ENCODE measurements at places on chromosomes 12 and 14. TPM values are rescaled to one million over a fixed set of nuclear protein-coding genes. Genes with fewer than 3 reads are reported as not detected.
A peak's percentile ranks its signal among the peaks of the same experiment; 100 is the strongest.

The GLIPR1L2 gene
- 0.50 TPM for total RNA-seq

GRCh38 chr12:95143621-95144205, 70.3 kb upstream of the NR2C1 start:
- H3K36me3 ChIP-seq: no peaks in the 10 kb centered on the region
- DNase-seq: no peak
- H3K27ac ChIP-seq: no peak overlapping the region

GRCh38 chr12:116672842-116673516, 64.9 kb downstream of the SPRING1 start:
- H3K36me3 ChIP-seq: no peaks in the 10 kb centered on the region
- H3K27ac ChIP-seq: peak overlapping the region; percentile 74
- peak overlapping the region; percentile 75 for H3K4me3 ChIP-seq

The DEGS2 gene
- total RNA-seq: 1.8 TPM

GRCh38 chr12:100539202-100539601, 34.3 kb upstream of the GAS2L3 start:
- no peak overlapping the region for H3K27ac ChIP-seq
- peak; percentile 1 for DNase-seq
- no peaks in the 10 kb centered on the region for H3K36me3 ChIP-seq
- H3K27me3 ChIP-seq: no peaks in the 10 kb centered on the region
- H3K4me3 ChIP-seq: no peak overlapping the region

DNA sequence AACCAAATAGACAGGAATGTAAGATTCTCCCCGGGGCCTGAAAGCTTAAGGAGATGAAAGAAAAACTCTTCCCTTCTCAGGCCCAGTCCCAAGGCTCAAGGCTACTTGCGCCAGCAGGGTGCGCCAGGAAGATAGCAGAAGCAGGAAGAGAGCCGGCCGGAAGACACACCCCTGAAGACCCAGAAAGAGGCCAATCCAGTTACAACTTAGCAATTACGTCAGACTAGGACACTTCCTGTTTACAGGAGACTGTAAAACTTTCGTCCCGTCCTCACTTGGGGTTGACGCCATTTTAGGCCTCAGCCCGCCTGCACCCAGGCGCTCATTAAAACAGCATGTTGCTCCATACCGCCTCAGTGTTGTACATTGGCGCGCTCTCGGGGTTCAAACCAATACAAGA, 9.4 kb downstream of the COX16 start:
- H3K4me1 ChIP-seq: peaks cover 9% of the 10 kb centered on the region
- H3K27me3 ChIP-seq: no peaks in the 10 kb centered on the region
- peaks cover 5% of the 10 kb centered on the region for H3K36me3 ChIP-seq
- H3K4me3 ChIP-seq: no peak overlapping the region
- no peak for DNase-seq

DNA sequence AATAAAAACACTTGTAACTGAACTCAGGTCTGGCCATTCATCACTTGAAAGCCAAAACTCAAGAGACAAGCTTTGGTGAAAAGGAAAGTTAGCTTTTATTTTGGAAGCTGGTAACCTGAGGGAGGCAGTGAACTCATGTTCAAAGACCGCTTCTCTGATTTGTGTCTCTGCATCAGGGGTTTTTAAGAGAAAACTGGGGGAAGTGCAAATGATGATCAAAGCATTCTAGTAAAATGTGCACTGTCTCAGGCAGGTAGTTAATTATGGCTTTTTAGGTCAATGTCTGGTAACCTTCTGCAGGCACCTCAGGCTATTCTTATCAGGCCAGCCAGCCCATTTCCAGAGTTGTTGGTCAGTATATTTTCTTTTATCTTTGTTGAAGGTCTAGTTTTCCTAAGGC, 162.2 kb downstream of the SYT10 start:
- no peak overlapping the region for H3K27ac ChIP-seq
- H3K27me3 ChIP-seq: no peaks in the 10 kb centered on the region
- H3K4me3 ChIP-seq: no peak overlapping the region
- H3K36me3 ChIP-seq: peaks cover 1% of the 10 kb centered on the region
- no peak for DNase-seq

GRCh38 chr14:36214476-36215216, 38.1 kb upstream of the PTCSC3 start:
- H3K27me3 ChIP-seq: peaks cover 20% of the 10 kb centered on the region
- H3K4me3 ChIP-seq: no peak overlapping the region
- DNase-seq: no peak
- no peaks in the 10 kb centered on the region for H3K36me3 ChIP-seq
- H3K27ac ChIP-seq: no peak overlapping the region

- no peak overlapping the region for H3K27ac ChIP-seq
- H3K4me3 ChIP-seq: no peak overlapping the region
- H3K4me1 ChIP-seq: peaks cover 18% of the 10 kb centered on the region
- peaks cover 14% of the 10 kb centered on the region for H3K27me3 ChIP-seq
Measured at GRCh38 chr14:64654246-64654900, 49.9 kb upstream of the PLEKHG3 start.

The KMT2D gene
- 84.2 TPM for total RNA-seq

The ASB2 gene
- total RNA-seq: 43.3 TPM

- no peak for DNase-seq
- no peak overlapping the region for H3K27ac ChIP-seq
- peaks cover 12% of the 10 kb centered on the region for H3K36me3 ChIP-seq
- H3K4me3 ChIP-seq: no peak overlapping the region
Measured at GRCh38 chr14:24103451-24103850, 9.3 kb downstream of the PCK2 start.

DNA sequence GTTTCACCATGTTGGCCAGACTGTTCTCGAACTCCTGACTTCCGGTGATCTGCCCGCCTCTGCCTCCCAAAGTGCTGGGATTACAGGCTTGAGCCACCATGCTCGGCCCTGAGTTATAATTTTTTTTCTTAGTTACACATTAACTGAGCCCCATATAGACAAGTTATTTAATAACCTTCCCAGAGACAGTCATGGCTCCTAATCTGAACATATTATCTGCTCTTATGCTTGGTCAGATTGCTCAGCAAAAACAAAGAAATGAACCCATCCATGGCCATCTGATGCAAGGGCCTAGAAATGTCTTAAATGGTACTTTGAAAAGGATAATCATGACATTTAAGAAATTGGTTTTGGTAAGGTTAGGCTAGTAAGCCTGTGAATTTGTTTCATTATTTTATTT, 13.0 kb downstream of the SAMD15 start:
- peaks cover 1% of the 10 kb centered on the region for H3K36me3 ChIP-seq
- H3K4me3 ChIP-seq: no peak overlapping the region
- no peak overlapping the region for H3K27ac ChIP-seq
- no peak for DNase-seq
- H3K4me1 ChIP-seq: no peaks in the 10 kb centered on the region

The MTA1 gene
- total RNA-seq: 140 TPM

DNA sequence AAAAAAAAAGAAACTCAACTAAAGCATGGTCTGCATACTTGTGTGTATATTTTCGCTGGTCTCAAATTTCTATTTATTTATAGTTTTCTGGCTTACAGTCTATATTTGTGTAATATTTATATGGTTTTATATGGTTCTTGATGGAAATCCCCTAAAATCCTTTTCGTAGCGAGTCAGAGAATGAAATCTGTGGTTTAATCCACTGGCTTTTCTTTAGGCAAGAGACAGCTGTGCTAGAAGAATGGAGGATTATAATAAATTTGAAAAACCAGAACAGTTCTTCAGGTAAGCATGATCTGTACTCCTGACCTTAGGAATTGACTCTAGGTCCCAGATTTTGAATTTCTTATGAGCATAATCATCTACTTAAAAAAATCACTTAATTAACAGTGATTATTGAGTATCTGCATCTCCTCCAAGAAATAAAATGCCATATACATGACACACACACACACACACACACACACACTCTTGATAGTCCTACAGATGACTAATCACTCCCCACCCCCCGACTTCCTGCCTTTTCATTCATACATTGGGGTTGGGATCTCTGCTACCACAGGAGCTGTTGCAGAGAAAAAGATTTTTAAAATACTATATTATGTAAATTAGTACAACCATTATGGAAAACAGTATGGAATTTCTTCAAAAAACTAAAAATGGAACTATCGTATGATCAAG, 113.4 kb downstream of the CRADD start:
- no peak overlapping the region for H3K4me3 ChIP-seq
- H3K27ac ChIP-seq: no peak overlapping the region
- peaks cover 36% of the 10 kb centered on the region for H3K4me1 ChIP-seq
- no peaks in the 10 kb centered on the region for H3K27me3 ChIP-seq
- DNase-seq: peak; percentile 21
- peaks cover 11% of the 10 kb centered on the region for H3K36me3 ChIP-seq

DNA sequence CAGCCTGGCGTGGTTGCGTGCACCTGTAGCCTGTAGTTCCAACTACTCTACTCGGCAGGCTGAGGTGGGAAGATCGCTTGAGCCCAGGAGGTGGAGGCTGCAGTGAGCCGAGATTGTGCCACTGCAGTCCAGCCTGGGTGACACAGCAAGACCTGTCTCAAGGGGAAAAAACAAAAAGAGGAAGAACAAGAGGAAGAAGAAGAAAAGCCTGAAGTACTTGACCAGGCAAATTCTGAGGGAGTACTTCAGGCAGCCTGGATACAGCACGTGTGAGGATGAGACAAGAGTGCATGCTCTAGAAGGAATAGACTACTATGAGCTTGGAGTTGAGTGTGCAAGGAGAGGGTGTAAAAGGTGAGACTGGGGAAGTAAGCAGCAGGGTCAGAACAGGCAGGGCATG, 1.8 kb downstream of the GDF3 start:
- H3K4me1 ChIP-seq: no peaks in the 10 kb centered on the region
- peaks cover 17% of the 10 kb centered on the region for H3K27me3 ChIP-seq
- no peak overlapping the region for H3K4me3 ChIP-seq
- no peaks in the 10 kb centered on the region for H3K36me3 ChIP-seq
- DNase-seq: no peak

GRCh38 chr12:54624315-54625279, 10.1 kb downstream of the LACRT start:
- no peak overlapping the region for H3K27ac ChIP-seq
- H3K27me3 ChIP-seq: peaks cover 58% of the 10 kb centered on the region
- no peak overlapping the region for H3K4me3 ChIP-seq
- DNase-seq: no peak
- no peaks in the 10 kb centered on the region for H3K4me1 ChIP-seq
- peaks cover 8% of the 10 kb centered on the region for H3K36me3 ChIP-seq

GRCh38 chr12:77841521-77841920, 10.8 kb downstream of the NAV3 start:
- H3K36me3 ChIP-seq: no peaks in the 10 kb centered on the region
- H3K4me3 ChIP-seq: no peak overlapping the region
- H3K4me1 ChIP-seq: no peaks in the 10 kb centered on the region
- no peak for DNase-seq
- no peak overlapping the region for H3K27ac ChIP-seq
- H3K27me3 ChIP-seq: no peaks in the 10 kb centered on the region

DNA sequence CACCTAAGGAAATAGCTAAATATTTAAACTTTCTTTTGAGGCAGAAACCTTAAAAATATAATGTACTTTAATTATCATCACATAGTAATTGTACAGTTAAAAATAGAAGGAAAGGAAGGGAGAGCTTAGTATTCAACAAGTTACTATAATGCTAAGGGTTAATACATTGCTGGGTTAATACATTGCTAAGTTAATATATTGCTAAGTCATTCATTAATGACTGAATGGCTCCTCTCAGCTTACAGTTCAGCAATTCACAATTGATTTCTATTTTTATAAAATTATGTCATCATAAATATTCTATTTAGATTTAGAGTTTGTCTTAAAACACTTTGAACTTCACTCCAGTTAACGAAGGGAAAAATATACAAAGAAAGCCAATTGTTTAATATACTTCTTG, 207.9 kb downstream of the BMP4 start:
- no peaks in the 10 kb centered on the region for H3K36me3 ChIP-seq
- H3K27me3 ChIP-seq: no peaks in the 10 kb centered on the region
- H3K27ac ChIP-seq: no peak overlapping the region
- no peak for DNase-seq
- no peaks in the 10 kb centered on the region for H3K4me1 ChIP-seq

The OR4Q3 gene
- not detected for total RNA-seq

The CDC42BPB gene
- 5.4 TPM for total RNA-seq

- H3K27me3 ChIP-seq: no peaks in the 10 kb centered on the region
- H3K36me3 ChIP-seq: peaks cover 11% of the 10 kb centered on the region
- H3K27ac ChIP-seq: no peak overlapping the region
- H3K4me1 ChIP-seq: no peaks in the 10 kb centered on the region
Measured at GRCh38 chr12:34406996-34407300, 384.7 kb downstream of the ALG10 start.

- no peaks in the 10 kb centered on the region for H3K27me3 ChIP-seq
- no peak for DNase-seq
- H3K27ac ChIP-seq: peak overlapping the region; percentile 27
- H3K4me1 ChIP-seq: peaks cover 24% of the 10 kb centered on the region
Measured at GRCh38 chr12:14920475-14921126, 17.7 kb downstream of the ERP27 start.

The TAS2R42 gene
- not detected for total RNA-seq

GRCh38 chr12:124847113-124848074, 16.3 kb downstream of the SCARB1 start:
- peaks cover 4% of the 10 kb centered on the region for H3K4me1 ChIP-seq
- H3K27ac ChIP-seq: no peak overlapping the region
- H3K4me3 ChIP-seq: no peak overlapping the region
- H3K36me3 ChIP-seq: no peaks in the 10 kb centered on the region
- H3K27me3 ChIP-seq: no peaks in the 10 kb centered on the region

DNA sequence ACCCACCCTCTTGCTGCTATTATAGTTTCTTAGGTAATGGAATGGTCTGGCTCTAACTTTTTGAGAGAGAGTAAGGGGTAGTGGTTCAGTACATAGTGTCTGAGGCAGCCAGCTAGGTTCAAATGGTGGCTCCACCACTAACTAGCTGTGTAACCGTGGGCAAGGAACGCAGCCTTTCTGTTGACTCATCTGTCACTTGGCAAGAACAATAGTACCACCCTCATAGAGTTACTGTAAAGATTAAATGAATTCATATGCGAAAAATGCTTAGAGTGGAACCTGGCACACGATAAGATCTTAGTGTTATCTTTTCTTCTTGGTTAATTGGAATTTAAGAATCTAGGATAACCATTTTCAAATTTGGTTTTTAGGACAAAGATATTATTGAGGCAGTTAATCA, 14.0 kb downstream of the CCDC62 start:
- DNase-seq: no peak
- no peaks in the 10 kb centered on the region for H3K27me3 ChIP-seq
- peaks cover 1% of the 10 kb centered on the region for H3K4me1 ChIP-seq
- no peak overlapping the region for H3K4me3 ChIP-seq
- no peak overlapping the region for H3K27ac ChIP-seq
- H3K36me3 ChIP-seq: no peaks in the 10 kb centered on the region

- H3K4me1 ChIP-seq: peaks cover 61% of the 10 kb centered on the region
- H3K36me3 ChIP-seq: peaks cover 4% of the 10 kb centered on the region
- H3K27me3 ChIP-seq: no peaks in the 10 kb centered on the region
- peak overlapping the region; percentile 59 for H3K4me3 ChIP-seq
Measured at GRCh38 chr12:53572134-53572758, 53.9 kb downstream of the ATF7 start.

- H3K4me3 ChIP-seq: no peak overlapping the region
- H3K27ac ChIP-seq: peak overlapping the region; percentile 65
- DNase-seq: no peak
- no peaks in the 10 kb centered on the region for H3K27me3 ChIP-seq
- H3K4me1 ChIP-seq: peaks cover 27% of the 10 kb centered on the region
Measured at GRCh38 chr14:70964492-70964891, 57.2 kb downstream of the PCNX1 start.

The RGS6 gene
- 2.5 TPM for total RNA-seq

The C2CD5 gene
- 37.4 TPM for total RNA-seq

The AGAP2 gene
- 26.9 TPM for total RNA-seq

GRCh38 chr12:127893895-127894609, 372.9 kb upstream of the TMEM132C start:
- H3K4me1 ChIP-seq: no peaks in the 10 kb centered on the region
- no peak overlapping the region for H3K4me3 ChIP-seq
- H3K36me3 ChIP-seq: no peaks in the 10 kb centered on the region
- H3K27me3 ChIP-seq: no peaks in the 10 kb centered on the region
- H3K27ac ChIP-seq: no peak overlapping the region
- no peak for DNase-seq
